ENCODE measurements at places on chromosomes 2 and 18.

DNA sequence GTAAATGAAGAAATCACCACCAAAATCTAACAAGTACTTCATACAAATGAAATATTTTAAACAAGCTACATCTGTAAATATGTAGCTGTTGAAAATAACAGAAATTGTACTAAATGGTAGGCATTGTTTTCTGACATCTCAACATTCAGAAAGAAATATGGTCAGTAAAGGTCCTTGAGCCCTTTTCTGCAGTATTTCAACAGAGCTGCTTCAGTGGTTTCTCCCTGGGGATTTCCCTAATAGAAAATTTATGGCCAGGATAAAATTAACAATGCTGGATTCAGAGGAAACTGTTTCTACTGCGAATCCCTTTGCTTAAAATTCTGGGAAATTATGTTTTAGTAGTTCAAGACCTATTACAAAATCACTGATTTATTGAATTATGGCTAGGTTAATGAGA, 256.6 kb downstream of the PIEZO2 start:
- DNase-seq: no peak

DNA sequence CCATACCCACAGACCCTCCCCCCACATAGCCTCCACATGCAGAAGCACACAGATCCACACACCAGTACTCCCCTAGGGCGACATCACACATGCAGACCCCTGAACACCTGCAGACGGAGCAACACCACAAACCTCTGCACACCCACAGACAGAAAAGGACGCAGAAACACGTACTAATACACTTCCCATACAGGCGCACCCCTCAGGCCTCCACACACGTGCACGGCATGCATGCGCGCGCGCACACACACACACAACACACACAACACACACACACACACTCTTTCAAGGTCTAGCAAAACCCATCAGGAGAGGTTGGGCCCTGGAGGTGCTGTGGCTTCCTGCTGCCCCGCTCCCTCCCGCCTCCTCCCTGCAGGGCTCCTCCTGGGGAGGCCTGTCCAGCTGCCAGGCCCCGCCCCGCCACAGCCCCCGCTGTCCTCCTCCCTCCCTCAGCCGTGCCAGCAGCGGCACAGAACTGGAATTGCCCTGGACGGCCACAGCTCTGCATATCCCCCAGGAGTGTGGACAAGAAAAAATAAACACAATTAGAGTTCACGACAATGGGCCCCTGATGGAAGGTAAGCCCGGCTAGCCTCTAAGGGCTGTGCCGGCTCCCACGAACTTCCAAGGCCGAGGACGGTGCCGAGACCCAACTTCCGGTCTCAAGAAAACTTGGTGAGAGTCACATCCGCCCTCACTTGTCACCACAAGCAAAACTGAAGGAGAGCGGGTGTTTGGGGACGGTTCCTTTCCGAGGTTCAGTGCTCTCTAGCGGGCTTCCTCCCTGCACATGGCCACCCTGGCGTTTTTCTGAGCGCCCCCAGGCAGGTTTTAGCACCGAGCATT, 6.8 kb downstream of the ZFP36L2 start:
- peak; percentile 46 for DNase-seq

GRCh38 chr2:70790136-70790828, at the start of gene FIGLA:
FIGLA (minus strand) TSS chr2:70790643; CDS start chr2:70790638, 5 bp downstream.
- no peak for DNase-seq

GRCh38 chr2:189144700-189145211, 34.8 kb downstream of the COL5A2 start:
- DNase-seq: no peak

- DNase-seq: no peak
Observed at GRCh38 chr2:33528441-33528950, 52.0 kb downstream of the RASGRP3 start.

- no peak for DNase-seq
Observed at GRCh38 chr2:201798252-201798913, 8.0 kb upstream of the CDK15 start.

DNA sequence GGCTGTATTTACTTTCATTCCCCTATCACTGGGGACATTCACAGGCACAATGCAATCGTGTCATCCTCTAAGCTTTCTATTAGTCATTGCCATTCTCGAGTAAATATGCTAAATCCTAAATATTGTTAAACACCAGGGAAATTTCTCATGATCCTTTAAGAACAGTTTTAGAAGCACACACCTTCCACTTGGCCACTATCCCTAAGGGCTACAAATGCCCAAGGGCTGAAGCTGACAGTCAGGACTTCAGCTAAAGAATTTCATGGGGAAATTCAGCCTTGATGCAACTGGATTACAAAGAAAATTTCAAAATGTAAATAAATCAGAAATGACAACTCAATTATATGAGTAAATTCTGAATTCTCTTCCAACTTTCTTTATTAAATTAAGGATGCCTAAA, 163.1 kb upstream of the PID1 start:
- DNase-seq: no peak

- no peak for DNase-seq
Observed at GRCh38 chr2:45963816-45964215, 312.3 kb downstream of the PRKCE start.

DNA sequence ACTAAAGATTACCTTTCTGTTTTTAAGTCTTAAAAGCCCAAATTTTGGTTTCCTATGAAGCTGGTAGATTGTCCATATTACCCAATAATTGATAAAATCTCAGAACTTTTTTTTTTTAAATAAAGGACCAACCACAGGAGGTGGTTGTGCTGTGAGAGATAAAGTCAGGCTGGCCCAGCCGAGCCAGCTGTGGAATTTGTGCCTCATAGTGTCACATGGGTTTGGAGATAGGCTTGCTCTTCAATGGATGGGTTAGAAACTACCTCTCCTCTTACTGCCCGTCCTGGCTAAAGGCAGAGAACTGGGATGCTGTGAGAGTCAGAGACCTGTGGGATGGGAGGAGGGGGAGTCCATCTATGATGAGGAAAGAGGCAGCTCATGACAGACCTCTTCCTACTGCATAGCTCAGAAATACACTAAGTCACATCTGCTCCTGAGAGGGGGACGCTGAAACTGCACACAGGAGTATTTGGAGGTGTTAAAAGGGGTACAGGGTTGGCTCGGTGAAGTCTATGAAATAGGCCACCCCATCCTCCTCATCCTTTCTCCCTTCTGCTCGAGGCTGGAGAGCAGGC, 99.7 kb upstream of the MGAT4A start:
- no peak for DNase-seq

DNA sequence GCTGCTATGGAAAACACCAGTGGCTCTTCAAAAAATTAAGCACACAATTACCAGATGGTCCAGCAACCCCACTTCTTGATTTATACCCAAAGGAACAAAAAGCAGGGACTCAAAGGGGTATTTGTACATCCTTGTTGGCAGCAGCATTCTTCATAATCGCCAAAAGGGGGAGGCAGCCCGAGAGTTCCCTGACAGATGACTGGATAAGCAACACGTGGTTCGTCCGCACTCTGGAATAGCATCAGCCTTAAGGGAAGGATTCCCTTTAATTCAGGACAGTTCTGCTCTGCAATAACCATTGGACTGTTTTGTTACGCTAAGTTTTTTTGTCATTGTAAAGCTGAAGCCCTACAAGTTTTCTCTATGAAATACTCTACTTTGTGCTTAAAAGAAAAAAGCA, 76.7 kb upstream of the TWIST2 start:
- no peak for DNase-seq

- no peak for DNase-seq
Observed at GRCh38 chr18:46310675-46311345, 206.6 kb downstream of the HAUS1 start.

DNA sequence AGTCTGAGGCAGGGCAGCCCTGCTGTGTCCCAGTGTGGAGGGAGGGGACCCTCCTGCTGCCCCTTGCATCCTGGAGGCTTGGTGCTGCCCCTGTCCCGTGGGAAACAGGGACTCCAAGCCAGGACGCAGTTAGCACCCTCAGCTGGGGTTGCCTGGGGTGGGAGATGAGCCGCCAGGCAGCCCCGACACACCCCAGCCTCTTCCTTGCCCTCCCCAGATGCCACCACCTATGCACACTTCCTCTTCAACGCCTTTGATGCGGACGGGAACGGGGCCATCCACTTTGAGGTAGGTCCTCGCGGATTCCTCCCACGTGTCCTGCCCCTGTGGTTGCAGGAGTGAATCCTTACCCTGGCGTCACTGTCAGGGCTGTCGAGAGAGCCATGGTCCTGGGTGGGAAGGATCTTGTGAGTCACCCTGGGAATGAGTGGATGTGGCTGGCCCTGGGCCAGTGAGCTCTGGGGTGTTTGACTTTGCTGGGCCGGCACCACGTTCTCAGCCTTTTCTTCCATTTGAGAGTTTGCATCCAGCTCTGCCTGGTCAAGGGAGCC, 27.5 kb upstream of the FAHD2A start:
- no peak for DNase-seq

DNA sequence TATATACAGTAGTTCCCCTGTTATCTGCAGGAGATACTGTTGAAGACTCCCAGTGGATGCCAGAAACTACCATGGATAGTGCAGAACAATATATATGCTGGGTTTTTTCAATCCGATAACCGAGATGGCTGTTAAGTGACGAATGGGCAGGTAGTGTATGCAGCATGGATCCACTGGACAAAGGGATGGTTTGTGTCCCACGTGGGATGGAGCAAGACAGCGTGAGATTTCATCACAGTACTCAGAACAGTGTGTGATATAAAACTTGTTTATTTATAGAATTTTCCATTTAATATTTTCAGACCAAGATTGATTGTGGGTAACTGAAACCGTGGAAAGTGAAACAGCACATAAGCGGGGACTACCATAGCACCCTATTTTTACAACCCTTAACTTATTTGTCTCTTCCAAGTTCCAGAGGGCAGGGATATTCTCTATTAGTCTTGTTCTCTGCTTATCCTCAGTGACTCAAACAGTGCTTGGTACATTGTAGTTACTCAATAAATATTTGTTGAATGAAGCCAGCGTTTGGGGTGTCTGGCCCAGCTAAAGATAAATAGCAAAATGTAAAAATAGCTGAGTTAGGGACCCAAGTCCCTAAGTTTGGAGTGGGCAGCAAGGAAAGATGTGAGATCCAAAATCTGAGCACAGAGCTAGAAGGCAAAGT, 50.0 kb downstream of the RHBDD1 start:
- no peak for DNase-seq

DNA sequence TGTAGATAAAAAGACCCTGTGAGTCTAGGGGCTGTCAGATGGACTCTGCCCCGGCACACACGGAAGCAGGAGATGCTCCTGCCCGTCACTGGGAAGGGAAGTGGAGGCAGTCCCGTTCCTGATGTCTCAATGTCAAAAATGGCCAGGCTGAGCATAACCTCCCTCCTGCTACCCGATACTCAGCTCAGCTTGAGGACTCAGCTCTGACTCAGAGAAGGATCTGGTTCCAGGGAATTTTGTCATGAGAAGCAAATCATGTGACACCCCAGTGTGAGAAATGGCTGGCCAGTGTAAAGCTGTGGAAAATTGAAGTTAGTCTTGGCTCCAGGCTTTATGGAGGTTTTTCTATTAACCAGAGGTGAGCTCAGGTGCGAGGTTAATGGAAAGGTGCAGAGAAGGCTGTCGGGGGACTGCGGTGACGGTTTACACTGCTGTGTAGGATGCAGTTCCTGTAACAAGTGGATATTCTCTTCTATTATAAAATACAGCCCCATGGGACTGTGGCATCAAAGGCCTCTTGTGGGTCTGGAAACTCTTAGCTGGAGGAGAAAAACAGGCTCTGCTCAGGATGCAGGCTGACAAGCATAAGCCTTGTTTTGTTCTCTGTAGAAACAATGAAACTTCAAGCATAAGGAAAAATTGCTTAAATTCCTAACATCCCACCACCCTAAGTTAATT, 24.7 kb upstream of the AGAP1 start:
- DNase-seq: no peak

DNA sequence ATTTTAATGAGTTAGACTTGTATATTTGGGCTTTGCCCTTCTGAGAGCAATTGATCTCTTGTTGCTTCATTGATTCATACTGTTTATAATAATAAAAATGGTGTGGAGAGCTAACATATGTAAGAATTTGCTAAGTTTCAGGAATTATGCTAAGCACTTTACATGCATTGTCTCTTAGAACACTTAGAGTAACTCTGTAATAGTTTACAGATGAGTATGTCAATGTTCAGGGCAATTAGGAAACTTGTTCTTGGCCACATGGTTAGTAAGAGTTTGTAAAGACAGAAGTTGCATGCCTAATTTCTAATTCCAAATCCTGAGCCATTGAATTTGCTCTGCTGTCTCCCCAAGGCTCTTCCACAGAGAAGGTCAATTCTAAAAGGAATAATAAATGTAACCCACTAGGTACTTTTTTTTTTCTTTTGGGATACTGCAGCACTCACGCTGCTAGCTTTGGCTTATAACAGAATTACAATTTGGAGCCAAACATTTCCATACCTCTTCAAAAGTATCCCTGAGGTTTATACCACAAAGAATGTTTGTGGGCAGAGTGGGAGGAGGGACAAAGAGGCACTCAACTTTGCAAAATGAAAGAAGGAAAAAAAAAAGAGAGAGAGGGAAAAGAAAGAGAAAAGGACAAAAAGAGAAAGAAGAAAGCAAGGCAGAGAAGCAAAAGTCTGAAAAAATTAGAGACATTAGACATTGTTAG, 232.4 kb downstream of the CALCRL start:
- no peak for DNase-seq

- no peak for DNase-seq
Observed at GRCh38 chr2:202014318-202014717, 19.3 kb upstream of the FZD7 start.

DNA sequence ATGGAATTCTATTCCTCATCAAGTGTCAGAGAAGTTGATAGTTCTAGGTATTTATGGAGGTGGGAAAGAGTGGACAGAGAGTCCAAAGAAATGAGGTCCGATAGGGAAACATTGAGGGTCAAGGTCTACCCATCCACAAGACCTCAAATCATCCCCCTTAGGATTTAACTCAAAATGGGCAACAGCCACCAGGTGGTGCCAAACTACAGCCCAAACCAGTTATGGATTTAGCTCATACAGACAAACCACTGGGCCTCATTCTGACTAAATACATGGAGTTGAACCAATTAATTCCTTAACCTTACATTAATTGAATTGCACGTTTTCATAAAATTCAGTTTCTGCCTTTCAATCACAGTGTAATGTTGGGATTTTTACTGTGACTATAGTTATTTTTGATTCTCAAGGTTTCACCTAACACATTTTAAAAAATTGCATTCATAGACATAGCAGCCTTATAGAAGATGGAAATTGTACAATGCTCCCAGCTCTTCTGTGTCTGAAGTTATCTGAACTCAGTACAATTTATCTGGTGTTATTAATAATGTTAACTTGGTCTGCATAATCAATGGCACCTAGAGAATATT, 98.2 kb upstream of the HNMT start:
- DNase-seq: peak; percentile 34

DNA sequence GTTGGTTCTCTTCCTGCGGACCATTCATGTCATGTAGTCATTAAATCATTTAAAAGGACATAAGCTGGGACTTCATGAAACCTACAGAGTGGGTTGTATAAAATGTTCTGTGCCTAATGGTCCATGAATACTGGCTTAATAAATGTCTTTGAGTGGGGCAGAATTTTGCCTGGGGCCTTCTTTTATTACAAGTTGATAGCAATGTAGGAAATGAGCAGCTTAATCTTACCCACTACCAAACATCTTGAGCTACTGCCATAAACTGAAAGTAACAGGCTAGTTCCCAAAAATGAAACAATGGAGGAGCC, 130.9 kb downstream of the TMEM17 start:
- no peak for DNase-seq

GRCh38 chr2:241620419-241620769, 16.6 kb downstream of the THAP4 start:
- DNase-seq: no peak

GRCh38 chr2:235399895-235400294, 93.9 kb upstream of the AGAP1 start:
- DNase-seq: no peak
